Amniotic epithelial cell (primary cell): ENCODE measurements at places on chromosomes 16 and 17.

DNA sequence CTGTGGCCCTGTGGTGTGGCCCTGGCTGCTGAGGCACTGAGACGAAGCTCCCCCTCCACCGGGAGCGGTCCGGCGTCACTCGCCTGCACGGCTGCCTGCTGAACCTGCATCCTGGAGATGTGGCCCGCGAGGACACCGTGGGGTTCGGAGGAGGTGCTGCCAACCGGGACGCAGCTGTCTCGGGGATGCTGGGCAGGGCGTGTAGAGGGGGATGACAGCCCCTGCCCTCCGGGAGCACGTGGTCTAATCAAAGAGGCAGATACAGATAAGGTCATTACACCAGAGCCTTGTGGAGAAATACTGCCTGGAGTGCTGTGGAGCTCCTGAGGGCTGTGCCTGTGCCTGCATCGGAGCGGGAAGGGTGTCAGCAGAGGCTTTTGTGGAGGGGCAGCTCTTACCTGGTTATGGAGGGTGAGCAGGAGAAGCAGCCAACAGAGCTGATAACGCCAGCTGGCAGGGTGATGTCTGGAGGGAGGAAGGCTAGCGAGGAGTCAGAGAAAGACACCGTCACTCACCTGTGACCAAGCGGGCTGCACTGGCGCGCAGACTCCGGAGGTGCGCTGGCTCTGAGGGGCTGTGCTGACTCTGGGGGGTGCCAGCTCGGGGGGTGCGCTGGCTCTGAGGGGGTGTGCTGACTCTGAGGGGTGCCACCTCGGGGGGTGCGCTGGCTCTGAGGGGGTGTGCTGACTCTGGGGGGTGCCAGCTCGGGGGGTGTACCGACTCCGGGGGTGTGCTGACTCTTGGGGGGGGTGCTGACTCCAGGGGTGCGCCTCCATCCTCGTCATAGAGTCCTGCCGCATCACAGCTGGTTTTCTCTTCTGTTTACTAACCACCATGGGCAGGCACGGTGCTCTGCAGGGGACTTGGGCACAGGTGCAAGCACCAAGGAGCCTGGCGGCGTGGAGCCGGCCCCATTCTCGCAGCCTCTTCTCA lies 104.7 kb upstream of the CHMP6 start:
- DNase-seq = no peak

DNA sequence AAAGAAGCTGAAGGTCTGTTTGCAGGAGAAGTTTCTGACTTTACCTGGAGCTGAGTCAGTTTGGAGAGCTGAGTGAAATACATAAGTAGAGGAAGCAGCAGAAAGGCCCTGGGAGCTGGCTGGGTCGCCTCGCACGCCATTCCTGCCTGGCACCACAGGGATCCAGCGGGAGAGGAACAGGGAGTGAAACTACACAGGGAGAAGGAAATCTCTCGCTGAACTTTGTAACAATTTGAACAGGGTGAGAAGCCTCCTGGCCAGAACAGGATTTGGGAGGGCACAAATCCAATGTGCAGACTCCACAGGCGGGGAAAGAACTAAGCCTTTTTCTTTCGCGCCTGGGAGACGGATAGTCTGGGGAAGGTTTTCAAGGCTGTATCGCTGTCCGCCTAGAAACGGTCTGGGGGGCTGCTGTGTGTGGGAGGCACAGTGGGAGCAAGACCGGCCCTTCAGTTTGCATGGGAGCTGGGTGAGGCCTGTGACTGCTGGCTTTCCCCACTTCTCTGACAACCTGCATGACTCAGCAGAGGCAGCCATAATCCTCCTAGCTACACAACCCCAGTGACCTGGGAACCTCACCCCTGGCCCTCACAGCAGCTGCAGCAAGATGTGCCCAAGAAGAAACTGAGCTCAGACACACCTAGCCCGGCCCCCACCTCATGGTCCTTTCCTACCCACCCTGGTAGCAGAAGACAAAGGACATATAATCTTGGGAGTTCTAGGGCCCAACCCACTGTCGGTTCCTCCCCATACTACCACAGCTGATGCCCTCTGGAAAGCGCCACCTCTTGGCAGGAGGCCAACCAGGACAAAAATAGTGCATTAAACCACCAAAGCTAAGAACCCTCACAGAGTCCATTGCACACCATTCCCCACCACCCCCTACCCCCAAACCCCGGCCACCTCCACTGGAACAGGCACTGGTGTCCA lies 778.6 kb downstream of the KCNJ2 start:
- no peak for DNase-seq

GRCh38 chr16:71648162-71648561 lies 22.2 kb downstream of the MARVELD3 start:
- no peak for DNase-seq

- no peak for DNase-seq
These were observed 24.1 kb downstream of the ANKRD40 start for GRCh38 chr17:50683434-50684287.

DNA sequence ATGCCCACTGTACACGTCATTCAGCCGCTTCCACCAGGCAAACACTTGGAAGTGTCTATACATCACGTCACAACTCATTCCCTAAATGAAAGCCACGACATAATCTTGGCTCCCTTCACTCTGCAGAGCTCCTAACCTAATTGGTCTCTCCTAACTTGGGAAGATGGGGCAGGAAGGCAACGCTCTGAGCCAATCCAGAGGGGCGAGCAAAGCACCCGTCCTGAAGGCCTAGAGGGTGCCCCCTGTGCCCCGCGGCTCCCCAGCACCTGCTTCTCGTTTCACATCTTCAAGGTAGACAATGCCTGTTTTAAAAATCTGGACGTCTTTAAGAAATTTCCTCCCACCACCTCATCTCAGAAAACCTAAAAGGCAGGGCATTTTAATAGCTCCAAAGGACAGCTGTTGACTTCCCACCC lies 1.0 kb downstream of the CSNK2A2 start:
- peak; percentile 33 for DNase-seq

DNA sequence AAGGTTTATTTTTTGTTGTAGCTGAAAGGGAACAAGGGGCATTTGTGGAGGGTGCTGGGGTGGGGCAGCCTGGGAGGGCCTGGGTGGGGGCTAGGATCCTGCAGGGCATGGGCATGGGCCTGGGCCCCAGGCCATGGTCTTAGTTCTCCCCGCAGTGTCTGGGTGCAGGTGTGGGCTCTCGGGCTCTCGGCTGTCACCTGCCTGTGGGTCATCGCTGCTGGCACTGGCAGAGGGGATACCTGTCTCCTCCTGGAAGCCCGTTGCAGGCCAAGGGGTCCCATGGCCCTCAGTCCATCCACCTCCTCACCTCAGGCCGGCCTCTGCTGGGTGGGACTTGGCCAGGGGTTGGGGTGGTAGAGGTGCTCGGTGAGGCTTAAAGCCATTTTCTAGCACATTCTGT lies 30.3 kb downstream of the TSC2 start:
- DNase-seq = no peak

DNA sequence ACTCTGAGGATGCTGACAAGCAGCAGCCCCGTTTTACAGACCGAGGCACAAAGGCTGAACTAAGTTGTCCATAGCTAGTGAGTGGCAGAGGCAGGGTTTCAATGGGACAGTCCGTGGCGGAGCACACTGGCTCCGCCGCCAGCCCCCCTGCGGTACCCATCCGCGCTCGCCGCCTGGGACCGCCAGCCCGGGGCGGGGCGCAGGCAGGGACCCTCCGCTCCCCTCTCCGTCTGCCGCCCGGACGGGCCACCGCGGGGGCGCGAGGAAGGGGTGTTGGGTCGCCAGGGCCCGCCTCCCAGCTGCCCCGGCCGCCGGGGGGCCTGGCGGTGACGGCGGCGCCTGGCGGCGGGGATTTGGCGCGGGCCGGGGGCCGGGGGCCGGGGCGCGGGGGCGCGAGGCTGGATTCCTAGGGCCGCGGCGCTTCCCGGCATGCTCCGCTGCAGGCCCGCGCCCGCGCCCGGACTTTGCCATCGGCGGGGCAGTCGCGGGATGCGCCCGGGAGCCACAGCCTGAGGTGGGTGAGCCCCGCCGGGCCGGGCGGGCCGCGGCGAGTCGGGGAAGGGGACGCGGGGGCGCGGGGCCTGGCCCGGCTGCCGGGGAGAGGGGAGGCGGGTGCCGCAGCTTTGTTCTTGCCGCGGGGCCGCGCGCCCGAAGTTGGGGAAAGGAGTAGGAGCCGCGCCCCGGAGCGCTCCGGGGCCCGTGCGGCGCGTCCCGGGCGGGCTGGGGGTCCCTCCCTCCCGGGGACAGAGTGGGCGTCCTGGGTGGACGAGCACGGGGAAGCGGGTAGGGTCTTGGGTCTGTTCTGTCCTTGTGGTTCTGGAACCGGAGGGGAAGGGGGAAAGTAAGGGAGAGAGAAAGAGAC lies at the start of gene TMEM98:
Gene TMEM98 (plus strand): TSS at position 430 of the 862 bp plus-strand sequence. CDS start 3,376 bp downstream, outside the sequence.
- peak; percentile 25 for DNase-seq

- peak; percentile 69 for DNase-seq
These were observed 8.3 kb downstream of the CUEDC1 start for GRCh38 chr17:57946798-57947358.
